ENCODE measurements at places on chromosomes 13 and 19. TPM values are rescaled to one million over a fixed set of nuclear protein-coding genes. Genes with fewer than 3 reads are reported as not detected.

The LRRC25 gene
- total RNA-seq = not detected

The NR1H2 gene
- 106 TPM for total RNA-seq

The SIAH3 gene
- total RNA-seq = 0.03 TPM

The KCNK6 gene
- 10.9 TPM for total RNA-seq

- DNase-seq = no peak
Observed at GRCh38 chr13:46492946-46493345, 60.0 kb upstream of the LRCH1 start.

DNA sequence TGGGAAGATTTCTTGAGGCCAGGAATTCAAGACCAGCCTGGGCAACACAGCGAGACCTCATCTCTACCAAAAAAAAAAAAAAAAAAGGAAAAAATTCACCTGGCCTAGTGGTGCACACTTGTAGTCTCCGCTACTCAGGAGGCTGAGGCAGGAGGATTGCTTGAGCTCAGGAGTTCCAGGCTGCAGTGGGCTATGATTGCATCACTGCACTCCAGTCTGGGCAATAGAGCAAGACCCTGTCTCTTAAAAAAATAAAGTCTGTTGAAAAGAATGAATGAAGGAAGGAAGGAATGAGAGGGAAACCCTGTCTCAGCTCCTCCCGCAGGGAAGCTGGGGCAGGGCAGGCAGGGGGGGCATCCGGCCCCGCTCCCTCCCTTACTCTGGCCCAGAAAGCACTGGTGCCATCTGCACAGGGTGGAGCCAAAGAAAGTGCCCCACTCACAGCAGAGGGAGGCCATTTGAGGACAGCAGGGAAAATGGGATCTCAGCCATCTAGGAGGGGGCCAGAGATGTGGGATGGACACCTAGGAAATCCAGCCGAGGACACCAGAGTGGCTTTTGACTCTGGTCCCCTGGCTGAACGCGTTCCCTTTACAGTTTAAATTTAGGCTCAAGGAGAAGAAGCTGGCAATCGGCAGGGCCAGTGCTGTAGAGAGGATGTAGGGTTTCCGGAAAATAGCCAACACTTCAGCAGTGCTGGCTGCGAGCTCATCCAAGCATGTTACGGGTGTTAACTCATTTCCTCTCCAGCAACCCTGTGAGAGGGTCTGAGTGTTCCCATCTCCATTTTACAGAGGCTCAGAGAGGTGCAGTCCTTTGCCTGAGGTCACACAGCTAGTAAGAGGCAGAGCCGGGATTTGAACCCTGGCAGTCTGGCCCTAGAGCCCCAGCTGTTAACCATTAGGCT lies 3.6 kb upstream of the HPN start:
- DNase-seq = no peak

DNA sequence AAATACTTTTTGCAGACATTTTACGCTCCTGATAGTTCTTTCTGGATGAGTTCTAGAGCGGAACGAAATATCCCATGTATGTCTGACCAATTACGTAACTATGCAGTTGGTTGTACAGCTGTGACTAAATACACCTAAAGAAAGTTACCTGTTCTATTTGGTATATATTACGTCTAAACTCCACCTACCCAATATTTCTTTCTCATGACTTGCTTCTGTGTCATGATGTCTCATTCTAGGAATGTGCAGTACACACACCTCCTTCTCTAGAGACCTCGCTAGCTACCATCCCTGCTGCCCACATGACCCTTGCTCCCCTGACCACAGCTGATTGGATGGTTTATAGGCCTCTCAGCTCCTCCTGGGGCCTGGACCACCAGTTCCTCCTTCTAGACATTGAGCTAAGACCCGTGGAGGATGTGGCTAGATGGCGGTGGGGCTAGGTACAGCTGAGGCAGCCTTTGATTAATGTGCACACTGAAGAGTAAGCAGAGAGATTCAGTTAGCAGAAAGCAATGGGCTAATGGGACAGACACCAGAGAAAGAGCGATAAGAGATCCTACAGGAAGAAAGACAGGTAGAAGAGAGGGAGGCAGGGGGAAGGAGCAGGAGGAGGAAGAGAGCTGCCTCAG lies 422.1 kb downstream of the COG6 start:
- no peak for DNase-seq

GRCh38 chr19:15297416-15298224 lies 34.7 kb downstream of the BRD4 start:
- no peak for DNase-seq

- no peak for DNase-seq
Observed at GRCh38 chr19:16902545-16902944, 13.7 kb downstream of the F2RL3 start.

GRCh38 chr19:4238831-4239230 lies 8.0 kb upstream of the YJU2 start:
- DNase-seq = no peak

GRCh38 chr19:41308450-41309179 lies 1.4 kb upstream of the CCDC97 start:
- DNase-seq = peak; percentile 96

GRCh38 chr13:75038393-75039113 lies 443.4 kb downstream of the TBC1D4 start:
- no peak for DNase-seq

- no peak for DNase-seq
Observed at GRCh38 chr13:30685987-30686386, 49.4 kb upstream of the ALOX5AP start.

DNA sequence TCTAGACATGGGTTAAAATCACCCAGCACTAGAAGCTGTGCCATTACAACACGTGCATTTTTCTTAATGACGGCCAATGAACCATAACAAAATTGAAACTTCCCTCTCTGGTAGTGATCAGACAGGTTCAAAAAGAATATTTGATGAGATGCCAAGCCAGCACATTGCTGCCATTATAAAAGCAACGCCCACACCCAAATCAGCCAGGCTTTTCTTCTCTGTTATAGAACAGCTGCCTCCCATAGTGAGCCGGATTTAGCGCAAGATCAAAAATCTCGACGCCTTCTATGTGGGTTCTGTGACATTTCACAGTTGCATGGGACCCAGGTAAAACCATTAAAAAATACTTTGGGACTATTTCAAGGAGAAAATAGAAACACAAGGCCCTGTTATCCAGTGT lies 1158.0 kb downstream of the EFNB2 start:
- DNase-seq = no peak

DNA sequence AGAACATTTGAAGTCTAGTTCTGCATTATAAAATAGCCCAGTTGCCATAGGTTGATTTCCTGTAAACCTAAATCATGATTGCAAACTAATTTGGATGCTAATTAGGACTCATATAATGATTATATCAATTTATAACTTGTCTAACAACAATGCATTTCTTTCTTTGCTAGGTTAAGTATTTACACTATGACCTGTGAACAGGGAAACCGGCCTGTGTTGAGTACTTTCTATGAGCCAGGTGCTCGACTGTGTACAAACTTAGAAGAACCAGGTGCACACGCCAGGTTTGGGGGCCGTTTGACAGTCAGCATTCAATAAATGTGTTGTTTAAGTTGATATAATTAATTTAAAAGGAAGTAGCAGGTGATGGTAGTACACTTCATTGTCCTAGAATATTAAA lies 203.1 kb downstream of the TM9SF2 start:
- no peak for DNase-seq

DNA sequence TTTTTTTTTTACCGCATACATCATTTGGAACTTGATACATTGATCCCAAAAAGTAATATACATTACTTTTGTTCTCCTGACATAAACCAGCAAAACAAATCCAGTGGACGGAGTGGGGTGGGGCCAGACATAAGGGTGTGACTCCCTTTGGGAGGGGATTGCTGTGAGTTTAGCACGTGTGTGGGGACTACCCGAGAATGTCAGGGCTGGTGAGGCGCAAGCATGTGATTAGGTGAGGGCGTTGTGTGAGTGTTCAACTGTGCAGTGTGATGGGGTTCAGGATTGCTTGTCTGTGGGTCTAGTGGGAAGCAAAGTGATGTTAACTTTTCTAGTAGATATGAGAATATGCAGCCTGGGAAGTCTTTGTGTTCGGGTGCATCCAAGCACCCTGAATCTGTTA lies 468.0 kb downstream of the TSHZ3 start:
- DNase-seq = no peak

GRCh38 chr13:71811344-71811743 lies 55.7 kb downstream of the DACH1 start:
- DNase-seq = no peak
